ENCODE measurements at places on chromosomes 6 and 20.

- no peak for DNase-seq
These were observed 59.5 kb downstream of the SMOC2 start for GRCh38 chr6:168500519-168500918.

- DNase-seq: no peak
These were observed 131.4 kb downstream of the BTBD9 start for GRCh38 chr6:38508286-38508685.

- DNase-seq: no peak
These were observed 191.9 kb upstream of the PREP start for GRCh38 chr6:105594821-105595220.

DNA sequence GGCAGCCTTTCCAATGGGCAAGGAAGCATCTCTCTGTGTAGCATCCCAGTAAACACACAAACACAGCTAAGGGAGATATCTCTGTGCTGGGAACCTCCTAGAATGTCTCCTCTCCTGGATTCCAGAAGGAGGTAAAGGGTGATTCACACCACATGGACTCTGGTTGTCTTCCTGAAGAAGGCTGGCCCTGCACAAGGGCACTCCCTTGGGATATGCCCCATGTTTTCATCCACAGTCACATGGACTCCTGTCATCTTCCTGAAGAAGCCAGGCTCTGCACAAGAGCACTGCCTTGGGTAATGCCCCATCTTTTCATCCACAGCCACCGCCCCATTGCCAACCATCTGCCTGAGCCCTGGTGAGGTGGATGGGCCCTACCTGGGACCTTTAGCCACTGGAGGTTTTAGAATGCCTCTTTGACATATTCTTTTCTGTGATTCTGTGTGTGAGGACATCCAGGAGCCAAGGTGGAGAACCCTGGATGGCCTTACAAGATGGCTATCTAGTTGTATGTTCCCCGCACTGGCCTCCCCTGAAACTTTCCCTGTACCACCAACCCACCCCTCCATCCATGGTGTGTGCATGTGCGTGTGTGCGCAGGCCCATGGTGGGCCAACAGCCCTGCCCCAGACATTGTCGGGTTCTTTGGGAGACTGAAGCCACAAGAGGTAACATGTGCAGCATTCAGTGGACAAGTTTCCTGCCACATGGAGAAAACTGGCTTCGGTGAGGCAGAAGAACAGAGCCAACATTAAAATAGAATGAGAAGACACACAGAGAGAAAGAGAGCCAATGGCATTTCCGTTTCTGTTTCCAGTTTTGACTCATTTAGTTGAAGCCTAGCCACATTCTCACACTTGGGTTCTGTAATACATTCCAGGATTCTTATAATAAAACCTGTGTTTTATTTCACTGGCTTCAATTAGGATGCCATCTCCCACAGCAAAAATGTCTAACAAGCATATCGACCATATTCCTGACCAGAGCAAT, 110.2 kb upstream of the CST7 start:
- no peak for DNase-seq

GRCh38 chr6:144544266-144544830, 259.2 kb downstream of the UTRN start:
- DNase-seq: no peak

- DNase-seq: no peak
These were observed 110.9 kb downstream of the ADGRG6 start for GRCh38 chr6:142412658-142413057.

GRCh38 chr20:62707921-62708521, 615 bp upstream of the NTSR1 start:
- DNase-seq: no peak

DNA sequence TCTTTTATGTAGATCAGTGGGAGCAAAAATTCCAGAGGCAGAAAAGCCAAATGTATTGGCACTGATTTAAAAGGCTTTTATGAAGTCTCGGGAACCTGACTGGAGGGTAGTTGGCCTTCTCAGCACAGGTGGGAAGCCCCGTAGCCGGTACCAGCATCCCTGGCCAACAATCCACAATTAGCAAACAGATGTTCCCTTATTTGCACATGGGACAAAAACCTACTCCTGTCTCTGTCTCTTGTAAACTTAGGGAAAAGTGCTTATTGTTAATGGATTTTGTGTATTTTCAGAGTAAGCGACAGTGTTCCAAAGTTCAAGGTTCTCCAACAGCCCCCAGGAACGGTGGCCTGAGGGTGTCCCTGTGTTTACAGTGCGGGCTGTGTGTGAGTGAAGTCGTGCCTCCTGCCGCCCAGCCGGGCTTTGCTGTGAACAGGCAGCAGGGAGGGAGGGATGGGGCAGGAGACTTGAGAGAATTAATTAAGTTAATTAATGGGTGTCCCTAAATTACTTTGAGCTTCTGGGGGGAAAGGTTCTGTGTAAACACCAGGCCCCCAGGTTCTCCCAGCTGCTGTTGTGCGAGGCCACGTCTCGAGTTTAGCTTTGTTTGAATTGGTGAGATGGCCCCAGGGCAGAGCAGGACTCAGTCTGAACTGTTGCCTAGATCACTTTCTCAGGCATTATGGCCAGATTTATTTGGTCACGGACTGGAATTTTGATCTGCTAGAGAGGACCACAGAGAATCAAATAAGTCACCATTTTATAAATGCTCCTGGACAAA, 3.9 kb downstream of the SYNJ2 start:
- no peak for DNase-seq

DNA sequence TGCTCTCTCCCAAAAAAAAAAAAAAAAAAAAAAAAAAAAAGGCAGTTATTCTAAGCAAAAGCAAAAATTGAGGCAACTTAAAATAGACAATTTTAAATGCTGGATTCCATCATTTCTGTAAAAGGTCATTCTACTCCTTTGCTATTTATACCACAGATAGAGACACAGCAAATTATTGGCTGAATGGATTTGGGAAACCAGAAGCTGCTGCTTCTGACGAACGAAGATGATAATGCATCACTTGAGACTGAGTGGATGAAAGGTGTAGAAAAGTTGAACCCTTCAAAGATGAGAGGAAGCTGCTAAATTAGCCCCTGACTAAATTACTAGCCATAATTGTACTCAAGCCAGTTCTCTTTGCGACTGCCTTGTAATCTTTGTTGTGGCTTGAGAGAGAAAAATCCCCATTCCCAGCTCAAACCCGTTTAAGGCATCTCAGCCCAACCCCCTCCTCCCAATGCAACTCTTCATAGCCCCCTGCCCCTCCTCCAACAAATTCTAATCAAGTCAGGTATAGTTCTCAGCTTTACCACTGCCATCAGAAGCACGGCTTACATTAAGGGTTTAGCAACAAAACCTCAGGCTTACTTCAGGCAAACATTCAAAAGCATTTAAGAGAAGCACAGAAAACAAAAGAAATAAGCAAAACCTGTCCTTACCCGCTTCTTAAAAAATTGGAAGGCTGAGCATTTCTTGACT, 1.0 kb downstream of the SGK1 start:
- DNase-seq: no peak

GRCh38 chr20:45322952-45323383, 14.9 kb upstream of the MATN4 start:
- no peak for DNase-seq

- DNase-seq: no peak
These were observed 54.9 kb downstream of the LY86 start for GRCh38 chr6:6643398-6643797.

DNA sequence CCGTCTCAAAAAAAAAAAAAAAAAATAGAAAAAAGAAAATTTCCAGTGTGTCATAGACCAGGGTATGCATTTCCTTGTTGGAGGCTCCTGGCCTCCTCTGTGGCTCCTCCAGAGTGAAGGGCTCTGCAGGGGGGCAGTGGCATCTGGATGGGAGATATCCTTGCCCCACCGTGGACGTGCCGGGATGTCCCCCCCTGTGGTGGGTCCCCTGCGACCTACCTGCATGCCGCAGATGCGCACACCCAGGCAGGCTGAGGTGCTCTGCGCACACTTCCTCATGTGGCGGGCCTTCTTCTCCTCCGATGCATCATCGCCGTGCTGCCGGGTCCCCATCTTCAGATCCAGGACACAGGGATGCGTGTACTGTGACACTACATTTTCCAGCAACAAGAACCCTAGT, 13.7 kb upstream of the UQCC2 start:
- no peak for DNase-seq

GRCh38 chr6:46756469-46757213, 9.9 kb downstream of the ANKRD66 start:
- no peak for DNase-seq

DNA sequence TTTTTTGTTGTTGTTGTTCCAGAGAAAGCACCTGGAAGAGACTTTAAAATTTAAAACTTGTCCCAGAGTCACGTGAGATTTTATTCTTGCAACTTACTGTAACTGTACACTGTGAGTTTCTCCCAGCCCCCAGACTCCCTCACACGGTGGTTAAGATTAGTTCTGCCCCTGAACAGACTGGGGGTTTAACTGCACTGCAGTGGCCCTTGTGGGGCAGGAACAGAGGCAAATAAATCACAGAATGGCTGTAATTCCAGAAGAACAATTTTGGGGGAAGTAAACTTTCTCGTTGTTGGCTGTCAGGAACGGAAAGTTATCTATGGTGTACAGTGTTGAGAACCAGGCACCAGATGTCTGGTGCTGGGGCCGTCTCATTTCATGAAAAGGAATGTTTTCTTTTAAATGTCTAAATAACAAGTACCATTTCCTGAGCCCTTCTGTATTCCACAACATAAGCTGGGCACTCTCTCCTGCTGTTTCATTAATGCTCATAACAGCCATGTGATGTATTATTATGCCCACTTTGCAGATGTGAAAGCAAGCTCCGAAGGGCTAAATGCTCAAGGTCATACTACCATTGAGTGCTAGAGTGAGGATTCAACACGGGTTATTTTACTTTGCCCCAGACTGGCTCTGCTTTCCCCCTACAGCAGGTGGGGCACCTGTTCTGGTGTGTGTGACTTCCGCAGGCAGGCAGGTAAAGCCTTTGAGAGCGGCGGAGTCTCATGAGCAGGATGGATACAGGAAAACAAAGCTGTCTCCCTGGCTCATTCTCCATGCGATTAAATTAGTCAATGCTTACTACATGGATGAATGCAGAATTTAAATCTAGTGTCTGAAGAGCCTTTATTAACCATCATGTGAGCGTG, 30.5 kb downstream of the CNKSR3 start:
- DNase-seq: no peak

DNA sequence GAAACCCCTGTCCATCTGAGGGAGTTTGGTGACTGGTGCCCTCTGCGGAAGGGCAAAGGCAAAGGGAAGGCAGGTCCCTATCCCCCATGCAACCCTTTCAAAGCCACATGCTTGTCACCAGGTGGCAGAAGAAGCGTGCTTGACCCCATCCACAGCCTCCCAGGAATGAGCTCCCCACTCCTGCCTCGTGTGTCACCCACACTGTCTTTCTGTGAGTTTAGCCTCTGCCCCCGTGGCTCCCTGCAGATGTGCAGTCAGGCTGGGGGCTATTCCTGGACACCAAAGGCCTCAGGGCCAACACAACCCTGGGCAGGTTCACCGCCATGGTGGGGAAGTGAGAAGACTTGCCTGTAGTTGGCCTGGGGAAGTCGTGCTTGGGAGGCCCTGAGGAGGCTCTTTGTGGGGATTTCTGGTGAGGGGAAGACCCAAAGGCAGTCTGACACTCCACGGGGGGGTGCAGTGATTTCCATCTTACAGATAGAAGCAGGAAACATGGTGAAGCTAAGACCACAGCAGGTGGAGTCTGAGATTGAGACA, 16.6 kb upstream of the PCMTD2 start:
- no peak for DNase-seq

All from left hindlimb (tissue), 1 donor.